ENCODE measurements at places on chromosomes 1 and 21.

- DNase-seq = no peak
Observed at GRCh38 chr1:210072896-210073504, 135.0 kb downstream of the SYT14 start.

- no peak for DNase-seq
Observed at GRCh38 chr1:35554266-35555211, 2.7 kb downstream of the KIAA0319L start.

DNA sequence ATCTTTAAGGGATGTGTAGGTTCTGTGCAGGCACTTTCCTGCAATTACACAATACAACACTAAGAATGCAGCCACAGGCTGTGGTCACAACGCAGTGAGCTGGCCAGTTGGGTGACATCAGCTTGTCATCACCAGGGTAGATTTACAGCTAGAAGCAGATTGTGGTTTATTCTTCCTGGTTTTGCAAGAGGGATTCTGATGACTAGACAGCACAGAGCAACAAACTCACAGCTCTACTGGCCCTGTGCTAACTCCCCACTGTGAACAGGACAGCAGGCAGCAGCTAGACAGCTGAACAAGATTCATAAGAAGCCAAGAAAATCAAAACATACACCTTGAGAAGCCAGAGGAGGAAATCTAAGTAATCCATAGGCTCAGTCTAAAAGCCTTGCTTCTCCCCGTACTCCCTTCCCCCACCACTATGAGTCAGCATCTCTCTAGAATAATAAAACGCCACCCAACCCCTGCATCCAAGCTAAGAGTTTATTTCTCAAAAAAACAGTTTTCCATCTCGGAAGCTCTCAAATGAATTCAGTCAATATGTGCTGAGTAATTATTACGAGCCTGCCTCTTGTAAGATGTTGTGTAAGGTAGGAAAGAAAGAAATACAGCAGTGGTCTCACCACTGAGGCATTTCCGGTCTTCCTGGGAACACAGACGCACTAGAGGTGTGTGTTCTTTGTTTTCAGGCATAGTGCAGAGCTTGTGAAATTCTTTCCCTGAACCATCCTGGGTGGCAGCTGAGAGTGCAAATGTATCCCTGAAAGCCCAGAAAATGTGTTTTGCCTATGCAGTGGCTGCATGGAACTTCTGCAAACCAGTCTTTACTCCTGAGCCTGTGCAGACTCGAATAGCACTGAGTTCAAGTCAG lies 162.8 kb downstream of the NTPCR start:
- no peak for DNase-seq

GRCh38 chr1:206590025-206590758 lies 22.1 kb downstream of the EIF2D start:
- peak; percentile 69 for DNase-seq

DNA sequence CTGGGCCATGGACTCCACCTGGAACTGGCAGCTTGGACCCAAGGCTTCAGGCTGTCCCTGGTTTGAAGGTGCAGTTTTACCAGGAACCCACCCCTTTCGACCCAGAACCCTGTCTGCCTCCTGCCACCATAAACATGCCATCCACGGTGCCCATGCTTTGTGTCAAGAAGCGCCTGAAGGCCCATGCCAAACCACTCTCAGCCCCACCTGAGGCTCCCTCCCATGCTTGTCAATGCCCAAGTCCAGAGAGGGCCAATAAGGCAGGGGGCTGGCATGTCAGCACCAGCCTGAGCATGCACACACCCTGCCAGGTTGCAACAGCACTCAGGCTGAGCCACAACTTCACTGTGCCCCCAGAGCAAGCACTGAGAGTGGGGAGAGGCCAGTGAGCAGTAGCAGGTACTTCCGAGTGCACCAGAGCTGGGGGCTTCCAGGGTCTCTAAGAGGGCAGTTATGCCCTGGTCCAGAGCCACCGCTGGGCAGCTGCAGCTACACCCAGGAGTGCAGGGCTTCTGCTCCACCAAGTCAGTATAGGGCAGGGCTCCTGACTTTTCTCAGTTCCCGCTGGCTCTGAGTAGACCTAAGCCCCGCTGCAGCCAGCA lies 1256.0 kb downstream of the AMY1C start:
- no peak for DNase-seq

DNA sequence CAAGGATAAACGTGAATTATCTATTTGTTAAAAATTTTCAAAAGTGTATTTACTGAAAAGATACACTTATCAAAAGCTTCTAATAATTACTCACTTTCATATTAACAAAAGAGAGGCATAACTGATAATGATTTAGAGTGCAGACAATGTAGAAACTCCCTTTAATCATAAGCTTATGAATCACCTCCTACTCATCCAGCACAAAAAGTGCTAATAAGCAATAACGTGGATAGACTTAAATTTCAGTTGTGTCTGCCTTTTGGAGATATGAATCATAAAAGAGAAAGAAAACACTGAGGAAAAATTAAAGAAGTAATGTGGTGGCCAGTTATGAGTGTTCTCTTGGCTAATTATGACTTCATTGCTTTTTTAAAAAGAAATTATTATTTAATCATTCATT lies 827.6 kb upstream of the B3GALT2 start:
- DNase-seq = no peak

DNA sequence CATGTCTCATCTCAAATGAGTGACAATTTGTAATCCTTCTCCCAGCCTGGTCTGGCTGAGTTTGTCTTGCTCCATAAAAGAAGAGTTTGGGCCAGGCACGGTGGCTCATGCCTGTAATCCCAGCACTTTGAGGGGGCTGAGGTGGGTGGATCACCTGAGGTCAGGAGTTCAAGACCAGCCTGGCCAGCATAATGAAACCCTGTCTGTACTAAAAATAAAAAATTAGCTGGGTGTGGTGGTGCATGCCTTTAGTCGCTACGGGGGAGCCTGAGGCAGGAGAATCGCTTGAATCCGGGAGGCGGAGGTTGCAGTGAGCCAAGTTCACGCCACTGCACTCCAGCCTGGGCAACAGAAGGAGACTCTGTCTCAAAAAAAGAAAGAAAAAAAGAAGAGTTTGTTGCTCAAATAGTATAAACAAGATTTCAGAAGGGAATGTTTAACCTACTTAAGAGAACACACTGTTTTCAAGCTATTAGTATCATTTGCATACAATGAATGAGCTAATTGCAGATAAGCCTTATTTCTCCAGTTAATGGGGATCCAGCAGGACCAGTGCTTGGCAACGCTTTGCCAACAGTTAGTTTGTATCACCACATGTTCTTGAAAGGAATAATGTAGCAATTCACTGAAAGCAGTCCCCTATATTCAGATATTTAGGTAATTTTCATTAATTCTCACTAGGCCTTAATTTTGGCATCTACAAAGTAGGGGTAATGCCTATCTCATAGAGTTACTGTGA lies 15.9 kb downstream of the KLHDC7A start:
- DNase-seq = no peak

DNA sequence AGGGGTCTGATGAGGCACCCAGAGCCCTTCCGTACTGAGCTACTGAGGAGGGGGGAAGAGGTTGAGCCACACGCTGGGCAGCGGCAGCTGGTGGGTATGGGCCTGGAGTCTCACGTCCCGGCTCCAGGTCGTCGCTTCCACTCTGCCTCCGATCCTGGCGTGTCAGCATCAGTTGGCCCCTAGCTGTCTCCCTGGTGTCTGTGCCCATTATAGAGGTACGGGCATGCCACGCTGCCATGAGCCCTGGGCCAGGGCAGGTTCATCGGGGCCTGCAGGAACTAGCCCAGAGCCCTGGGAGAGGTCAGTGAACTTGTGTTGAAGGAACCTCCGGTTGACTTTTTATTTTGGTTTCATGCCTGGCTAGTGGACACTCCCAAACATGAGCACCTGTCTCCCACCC lies 18.2 kb downstream of the COQ8A start:
- no peak for DNase-seq

GRCh38 chr21:42561762-42562650 lies 48.4 kb downstream of the SLC37A1 start:
- DNase-seq = no peak

- DNase-seq = peak; percentile 64
Observed at GRCh38 chr1:66271216-66271903, 262.6 kb upstream of the SGIP1 start.

DNA sequence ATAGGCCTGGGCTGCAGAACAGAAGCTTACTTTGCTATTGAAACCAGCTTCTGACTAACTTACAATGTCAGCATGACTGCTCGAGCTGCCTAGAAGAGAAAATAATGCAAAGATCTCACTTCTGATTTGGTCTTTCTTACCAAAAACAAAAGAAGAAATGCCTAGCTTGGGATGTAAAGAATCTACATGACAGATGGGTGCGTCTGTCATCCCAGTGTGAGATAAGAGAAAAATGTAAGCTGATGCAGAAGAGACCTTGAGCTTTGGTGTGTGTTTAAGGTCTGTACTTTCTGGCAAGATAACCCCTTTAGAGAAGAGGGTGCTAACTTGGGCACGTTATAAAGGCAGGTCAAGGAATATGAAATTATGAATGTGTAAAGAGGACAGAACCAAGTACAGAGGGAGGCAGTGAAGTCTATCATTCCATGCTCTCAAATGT lies 3.6 kb downstream of the FAM20B start:
- DNase-seq = no peak

- DNase-seq = no peak
Observed at GRCh38 chr21:43959231-43960116, 52.6 kb upstream of the TRAPPC10 start.

- DNase-seq = no peak
Observed at GRCh38 chr1:153614906-153615305, 1.2 kb downstream of the S100A14 start.

DNA sequence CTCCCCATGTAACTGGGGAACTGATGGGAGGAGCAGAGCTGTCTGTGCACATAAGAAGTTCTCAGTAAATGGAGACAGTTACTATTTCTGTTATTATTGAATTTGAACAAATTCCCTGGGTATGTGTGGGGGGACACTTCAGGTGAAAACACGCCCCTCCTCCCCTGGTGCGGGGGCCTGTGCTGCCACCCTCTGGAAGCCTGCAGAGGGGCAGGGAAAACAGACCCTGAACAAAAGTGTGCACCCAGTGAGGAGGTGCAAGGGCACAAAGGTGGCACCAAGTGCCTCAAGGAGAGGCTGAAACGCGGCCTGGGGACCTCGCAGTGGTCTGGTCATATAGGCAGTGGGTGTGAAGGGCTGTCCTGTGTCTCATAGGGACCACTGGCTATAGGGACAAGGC lies 18.2 kb upstream of the NADK start:
- DNase-seq = no peak

DNA sequence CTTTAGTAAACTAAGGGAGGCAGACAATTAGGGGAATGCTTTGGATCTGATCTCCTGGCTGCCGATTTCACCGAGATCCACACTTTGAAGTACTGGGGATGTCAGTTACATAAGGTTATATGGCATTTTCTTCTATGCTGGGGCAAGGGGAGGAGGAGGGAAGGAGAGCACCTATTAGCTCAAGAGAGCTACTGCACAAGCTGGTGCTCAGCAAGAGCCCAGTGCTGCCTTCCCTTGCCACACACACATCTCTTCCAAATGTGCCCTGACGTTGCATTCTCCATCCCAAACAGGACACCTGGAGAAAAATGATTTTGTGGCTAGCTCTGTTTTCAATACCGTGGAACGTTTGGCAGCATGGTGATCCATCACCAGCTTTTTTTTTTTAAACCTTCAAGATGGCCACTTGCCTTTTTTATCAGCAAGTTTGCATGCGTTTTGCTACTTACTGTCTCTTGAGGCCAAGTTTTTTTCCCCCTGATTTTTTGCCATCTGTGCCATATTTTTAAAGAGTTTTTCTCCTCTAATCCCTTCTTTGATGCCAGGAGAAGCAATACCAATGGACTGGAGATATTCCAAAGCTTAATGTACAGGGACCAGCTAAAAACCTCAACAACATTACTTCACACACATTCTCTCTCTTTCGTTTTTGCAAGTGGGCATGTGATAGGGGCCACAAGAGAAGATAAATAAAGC lies 66.6 kb downstream of the PAPPA2 start:
- DNase-seq = no peak

- DNase-seq = no peak
Observed at GRCh38 chr1:194707074-194707473, 1520.7 kb upstream of the B3GALT2 start.

DNA sequence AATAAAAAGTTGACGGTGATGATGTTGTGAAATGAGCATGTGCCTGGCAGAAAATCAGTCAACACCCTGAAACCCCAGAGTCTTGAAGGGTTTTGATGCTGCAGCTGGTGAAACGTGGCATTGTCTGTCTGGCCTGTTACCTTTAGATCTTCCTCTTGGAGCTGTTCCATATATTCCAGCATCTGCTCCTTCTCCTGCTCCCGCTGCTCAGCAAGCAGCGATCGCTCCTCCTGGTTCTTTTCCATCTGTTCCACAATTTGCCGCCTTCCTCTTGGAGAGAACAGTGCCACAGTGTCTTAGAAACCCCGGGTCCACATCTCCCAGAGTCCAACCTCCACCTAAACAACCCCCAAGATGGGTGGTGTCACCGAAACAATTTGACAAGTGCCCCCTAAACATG lies 15.7 kb downstream of the CFAP45 start:
- DNase-seq = no peak

DNA sequence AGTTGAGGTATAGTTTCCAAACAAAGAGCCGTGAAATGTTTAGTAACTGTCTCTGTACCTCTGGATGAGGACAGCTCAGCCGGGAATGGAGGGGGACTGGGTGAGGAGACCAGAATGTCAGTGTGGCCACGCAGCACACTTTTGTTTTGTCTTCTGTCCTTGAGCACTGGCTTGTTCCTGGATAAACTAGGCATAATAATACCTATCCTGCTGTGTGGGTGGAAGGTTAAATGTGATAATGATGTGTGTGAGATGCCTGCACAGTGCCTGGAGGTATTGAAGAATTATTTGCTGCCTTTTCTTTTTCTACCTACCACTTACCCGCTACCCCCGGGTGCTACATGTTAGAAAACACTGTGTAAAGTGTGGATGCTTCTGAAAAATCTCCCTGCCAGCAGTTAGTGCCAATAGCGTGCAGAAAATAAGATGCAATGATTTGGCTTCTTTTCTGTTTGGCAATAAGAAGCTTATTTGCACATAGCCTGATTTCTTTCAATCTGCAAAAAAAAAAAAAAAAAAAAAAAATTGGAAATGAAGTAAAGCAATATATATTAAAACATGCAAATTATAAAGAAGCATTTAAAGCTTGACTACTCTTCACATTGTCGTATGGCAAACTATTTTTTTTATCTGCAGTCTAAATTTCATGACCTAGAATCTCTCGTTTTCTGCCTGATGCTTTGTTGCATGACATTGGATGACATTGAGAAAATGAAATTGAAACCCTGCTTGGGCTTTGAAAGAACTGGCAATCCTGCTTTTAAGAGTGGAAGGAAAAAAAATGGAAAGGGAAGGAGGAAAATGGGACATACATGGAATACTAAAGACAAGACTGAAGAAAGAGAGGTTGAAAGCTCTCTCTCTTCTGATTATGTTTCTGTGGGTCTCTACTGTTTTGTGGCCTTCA lies 89.5 kb downstream of the DISC1 start:
- DNase-seq = no peak

Measured in stimulated activated CD4-positive, alpha-beta T cell treated with anti-CD3 and anti-CD28 coated beads, Interleukin-2, amount 100 ng/mL, for 24 hours (primary cell).